GM04503 (cell line): ENCODE measurements at places on chromosomes 7 and 10.

DNA sequence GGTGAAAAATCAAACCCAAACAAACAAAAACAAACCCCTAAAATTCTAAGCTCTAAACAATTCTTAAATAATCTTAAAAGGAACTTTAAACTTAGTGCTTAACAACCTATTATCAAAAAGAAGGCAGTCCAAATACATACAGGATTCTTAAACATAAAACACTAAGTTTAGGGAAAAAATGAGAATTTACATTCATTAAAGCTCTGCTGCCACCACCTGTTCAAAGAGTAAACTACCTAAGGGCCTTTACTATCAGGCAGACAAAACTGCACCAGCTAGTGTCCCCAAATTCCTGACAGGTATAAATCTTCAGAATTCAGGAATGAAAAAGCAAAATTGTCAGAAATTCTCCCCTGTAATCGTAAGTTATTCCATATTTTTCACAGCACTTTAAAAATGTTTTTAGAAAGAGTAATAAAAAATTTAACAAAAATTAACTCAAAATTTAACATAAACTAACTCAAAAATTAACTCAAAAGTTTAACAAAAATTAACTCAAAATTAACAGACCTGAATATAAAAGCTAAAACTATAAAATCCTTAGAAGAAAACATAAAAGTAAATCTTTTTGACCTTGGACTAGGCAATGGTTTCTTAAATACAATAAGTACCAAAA, 55.1 kb downstream of the PDZD8 start:
- no peak for DNase-seq

- DNase-seq: no peak
Measured at GRCh38 chr7:15602236-15602635, 40.4 kb upstream of the AGMO start.

DNA sequence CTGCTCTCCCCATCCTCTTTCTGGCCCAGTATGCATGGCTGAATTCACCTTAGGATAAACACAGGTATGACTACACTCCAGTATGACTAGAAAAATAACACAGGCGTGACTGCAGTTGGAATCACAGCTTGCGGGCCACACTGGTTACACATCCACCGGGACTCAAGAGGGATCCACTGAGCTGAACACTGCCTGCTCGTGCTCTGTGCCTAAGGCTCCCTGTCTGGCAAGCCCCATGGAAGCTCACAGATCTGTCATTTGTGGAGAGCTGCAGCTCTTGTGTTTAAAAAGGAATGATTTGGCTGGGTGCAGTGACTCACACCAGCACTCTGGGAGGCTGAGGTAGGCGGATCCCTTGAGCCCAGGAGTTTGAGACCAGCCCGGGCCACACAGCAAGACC, 26.8 kb downstream of the VOPP1 start:
- DNase-seq: no peak

- peak; percentile 35 for DNase-seq
Measured at GRCh38 chr10:59625721-59626522, 83.7 kb downstream of the SLC16A9 start.

GRCh38 chr7:153413540-153414287, 638.5 kb upstream of the DPP6 start:
- DNase-seq: no peak

DNA sequence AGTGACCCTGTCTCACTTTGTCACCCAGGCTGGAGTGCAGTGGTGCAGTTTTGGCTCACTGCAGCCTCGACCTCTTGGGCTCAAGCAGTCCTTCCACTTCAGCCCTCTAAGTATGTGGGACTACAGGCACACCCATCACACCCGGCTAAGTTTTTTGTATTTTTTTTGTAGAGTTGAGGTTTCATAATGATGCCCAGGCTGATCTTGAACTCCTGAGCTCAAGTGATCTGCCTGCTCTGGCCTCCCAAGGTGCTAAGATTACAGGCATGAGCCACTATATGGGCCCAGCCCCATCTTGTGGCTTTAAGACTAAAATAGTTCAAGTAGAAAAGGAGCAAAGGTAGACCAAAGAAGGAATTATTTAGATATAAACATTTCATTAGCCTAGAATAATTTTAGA, 65.5 kb downstream of the MLLT10 start:
- DNase-seq: no peak

DNA sequence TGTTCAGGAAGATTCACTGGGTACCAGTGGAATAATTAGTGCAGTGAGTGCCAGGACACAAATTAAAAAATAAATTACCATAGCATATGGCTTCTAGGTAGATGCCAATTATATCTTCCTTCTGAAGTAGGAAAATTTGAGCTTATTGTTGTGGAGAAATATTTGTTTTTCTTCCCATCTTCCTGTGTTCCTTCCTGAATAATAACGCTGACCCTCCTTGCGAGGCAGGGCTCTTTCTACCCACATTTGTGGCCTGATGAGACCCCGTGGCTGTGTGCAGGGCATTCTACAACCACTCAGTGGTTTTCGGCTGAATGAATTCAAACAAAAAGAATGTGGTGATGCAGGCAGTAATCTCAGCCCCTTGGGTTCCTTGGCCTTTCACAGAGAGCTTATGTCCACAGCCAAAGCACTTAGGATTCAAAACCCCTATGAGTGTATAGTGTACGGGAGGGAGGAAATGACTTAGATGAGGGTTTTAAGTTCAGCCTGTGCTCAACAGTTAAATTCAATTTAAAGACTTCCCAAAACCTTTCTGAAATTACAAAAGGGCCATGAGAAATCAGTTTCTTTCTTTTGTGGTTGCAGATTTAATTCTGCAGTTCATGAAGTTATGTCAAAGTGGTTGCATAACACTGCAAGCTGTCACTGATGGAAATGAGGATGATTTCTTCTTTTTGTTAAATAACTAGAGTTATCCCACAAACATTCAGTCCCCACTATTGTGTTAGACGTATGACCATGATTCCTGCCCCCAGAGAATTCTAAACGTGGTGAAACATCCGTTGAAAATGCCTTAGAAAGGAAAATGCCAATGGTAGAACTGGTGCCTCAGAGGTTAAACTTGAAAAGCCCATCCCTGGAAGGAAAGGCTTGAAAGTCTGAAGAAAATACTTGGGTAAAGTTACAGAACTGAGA, 255.3 kb downstream of the FZD1 start:
- no peak for DNase-seq

- no peak for DNase-seq
Measured at GRCh38 chr10:27072436-27073114, 27.7 kb downstream of the ANKRD26 start.

- no peak for DNase-seq
Measured at GRCh38 chr10:97791824-97792721, 20.3 kb upstream of the SFRP5 start.

DNA sequence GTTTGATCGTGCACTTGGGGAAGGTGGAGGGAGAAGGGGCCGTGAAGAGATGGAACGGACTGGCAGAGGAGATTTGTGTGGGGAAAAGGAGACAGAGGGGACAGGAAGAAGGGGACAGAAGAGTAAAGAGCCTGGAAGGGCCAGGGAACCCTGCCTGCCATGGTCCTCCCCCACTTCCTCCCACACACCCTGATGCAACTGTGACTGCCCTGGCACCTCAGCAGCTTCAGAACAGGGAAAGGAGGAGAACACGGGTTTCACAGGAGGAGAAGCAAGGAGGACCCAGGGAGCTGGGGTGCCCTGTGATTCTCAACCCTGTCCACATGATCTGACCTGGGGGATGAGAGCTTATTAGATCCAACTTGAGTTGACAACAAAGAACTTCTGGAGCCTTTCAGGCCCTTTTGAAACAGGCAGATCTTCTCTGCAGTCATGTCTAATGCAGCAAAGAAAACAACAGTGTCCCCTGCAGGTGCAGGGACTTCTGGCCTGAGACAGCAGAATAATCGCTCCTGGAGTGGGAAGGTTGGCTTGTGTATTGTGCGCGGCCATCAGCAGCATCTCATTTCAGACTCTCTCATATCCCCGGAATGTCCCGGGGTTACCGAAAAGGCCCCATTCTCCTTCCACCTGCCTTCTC, 421.6 kb downstream of the PAXIP1 start:
- DNase-seq: no peak

DNA sequence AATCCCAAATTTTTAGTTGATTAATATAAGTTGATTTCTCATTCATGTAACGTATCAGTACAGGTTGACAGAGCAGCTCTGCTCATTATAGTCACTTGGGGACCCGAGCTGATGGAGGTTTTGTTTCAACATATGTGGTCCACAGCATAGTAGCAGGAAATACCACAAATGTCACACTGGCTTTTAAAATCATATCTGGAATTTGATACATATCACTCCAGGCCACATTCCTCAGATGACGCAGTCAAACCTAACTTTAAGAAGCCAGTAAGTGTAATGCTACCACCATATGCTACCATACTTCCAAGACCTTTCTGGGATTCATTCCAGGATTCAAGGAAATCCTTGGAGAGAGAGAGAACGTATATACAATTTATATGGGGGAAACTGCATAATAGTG, 156.3 kb downstream of the PHF14 start:
- DNase-seq: no peak

DNA sequence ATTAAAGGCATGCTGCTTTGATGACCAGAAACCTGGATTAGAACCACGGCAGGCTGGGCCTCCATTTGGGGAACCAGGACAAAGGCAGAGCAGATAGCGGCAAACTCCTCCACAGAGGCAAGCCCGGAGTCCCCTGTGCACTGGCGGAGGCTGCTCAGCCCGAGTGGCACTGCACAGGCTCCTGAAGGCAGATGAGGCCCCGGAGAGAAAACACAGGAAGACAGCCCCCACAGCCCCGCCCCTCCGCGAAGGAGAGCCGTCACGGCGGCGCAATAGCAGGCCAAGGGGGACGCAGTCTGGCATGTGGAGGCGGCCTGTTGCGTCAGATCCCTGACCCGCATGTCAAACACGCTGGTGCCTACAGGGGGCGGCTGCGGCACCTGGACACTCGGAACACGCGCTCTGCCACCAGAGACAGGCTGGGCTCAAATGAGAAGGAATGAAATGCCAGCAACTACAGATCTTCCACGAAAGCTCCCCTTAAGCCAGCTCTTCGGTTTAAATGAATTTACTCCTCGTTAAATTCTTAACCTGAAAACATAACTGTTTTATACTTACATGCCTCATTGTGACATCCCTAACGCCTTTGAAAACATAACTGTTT, 128.5 kb downstream of the MAD1L1 start:
- peak; percentile 49 for DNase-seq

DNA sequence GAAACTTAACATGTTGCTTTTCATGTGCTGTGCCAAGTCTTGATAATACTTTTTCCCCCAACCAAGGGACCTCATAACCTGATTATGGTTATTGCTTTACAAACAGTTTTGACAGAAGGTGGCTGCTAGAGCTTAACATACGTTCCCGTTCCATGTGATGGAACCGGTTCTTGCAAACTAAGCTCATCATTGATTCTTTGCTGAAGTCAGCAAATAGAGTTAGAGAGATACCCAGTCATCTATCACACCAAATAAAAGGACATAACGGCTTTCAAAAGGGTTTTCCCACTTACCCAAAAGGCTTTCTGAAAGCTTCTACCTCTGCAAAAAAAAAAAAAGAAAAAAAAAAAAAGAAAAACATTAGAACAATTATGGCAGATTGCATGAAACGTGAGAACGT, 230.3 kb upstream of the MDFIC start:
- no peak for DNase-seq

DNA sequence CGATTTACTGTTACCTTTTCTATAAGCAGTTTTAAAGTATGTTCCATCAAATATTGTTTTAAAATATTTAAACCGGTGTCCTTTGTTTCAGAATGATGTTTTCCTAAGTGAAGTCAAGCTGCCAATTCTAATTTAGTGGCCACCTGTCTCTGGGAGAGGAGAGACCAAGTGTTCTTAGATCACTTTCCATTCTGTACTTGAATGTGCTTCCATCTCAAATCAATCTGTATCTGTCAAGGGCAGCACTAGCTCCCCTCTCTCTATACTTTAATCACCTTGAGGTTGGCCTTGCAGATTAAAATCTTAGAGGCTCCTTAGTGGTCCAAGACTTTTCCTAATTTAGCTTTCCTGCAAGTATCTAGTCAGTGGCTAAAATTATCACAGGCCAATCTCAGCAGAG, 49.6 kb downstream of the LGI1 start:
- DNase-seq: no peak

DNA sequence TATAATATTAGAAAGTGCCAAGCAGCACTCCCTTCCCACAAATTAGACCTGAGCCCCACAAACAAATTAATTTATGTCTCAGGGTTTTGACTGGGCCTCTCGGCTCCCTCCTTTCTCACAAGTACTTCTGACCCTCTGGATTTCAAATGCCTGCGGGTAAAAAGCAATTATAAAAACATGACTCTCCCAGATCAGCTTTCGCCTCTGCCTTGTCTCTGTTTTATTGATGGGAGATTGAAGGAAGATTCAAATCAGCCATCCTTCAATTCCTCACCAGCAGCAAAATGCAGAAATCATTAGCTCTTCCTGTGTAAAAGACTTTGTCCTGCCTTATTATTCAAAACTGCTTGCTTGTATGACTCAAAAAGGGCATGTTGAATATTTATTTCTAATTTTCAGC, 453.7 kb upstream of the MKI67 start:
- DNase-seq: no peak

DNA sequence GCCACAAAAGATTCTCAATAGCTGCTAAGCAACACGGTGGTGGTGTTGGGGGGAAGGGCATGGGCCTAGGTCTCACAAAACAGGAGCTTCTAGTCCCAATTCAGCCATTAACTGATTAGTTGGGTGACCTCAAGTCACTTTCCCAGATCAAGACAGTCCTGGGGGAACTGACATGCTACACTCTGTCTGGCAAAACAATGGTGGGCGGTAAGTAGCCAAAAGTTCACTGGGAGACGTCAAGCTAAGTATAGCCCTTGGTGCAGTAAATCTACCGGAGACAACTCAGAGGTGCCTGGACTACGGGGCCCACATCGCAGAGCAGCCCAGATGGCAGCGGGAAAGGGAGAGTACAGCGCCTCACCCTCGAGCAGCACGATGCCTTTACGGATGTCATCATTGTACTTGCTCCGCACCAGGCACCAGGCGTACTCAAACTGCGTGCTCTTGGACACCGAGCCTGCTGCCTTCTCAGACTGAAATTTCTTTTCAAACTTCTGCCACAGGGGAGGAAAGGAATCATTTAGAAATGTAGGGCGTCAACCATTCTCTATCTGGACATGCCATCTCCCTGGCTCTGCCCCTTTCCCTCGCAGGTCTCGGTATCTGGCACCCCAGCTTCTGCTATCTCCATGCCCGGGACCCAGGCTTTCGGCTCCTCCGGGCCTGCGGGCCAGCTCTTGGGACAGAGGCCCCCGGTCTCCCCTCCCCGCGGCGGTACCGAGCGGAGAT, 1.1 kb downstream of the FIS1 start:
- no peak for DNase-seq

DNA sequence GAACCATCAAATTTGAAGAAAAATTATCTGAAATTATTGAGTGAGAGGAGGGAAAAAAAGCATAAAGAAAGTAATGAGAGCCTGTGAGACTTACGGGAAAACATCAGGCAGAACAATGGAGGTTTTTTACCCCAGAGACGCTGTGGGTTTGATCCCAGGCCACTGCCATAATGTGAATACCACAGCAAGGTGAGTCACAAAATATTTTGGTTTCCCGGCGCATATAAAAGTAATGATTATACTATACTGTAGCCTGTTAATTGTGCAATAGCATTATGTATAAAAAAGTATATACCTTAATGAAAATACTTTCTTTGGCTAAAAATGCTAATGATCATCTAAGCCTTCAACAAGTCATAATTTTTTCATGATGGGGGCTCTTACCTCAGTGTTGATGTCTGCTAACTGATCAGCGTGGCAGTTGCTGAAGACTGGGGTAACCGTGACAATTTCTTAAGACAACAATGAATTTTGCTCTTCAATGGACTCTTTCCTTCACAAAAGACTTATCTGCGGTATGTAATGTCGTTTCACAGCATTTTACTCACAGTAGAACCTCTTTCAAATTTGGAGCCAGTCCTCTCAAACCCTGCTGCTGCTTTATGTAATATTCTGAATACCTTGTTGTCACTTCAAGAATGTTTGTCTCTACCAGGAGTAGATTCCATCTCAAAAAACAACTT, 97.0 kb upstream of the FAM20C start:
- DNase-seq: no peak
